ENCODE measurements at places on chromosomes 5 and 9.
A peak's percentile ranks its signal among the peaks of the same experiment; 100 is the strongest.

- no peak for DNase-seq
Observed at GRCh38 chr5:97576956-97577355, 393.9 kb upstream of the RIOK2 start.

DNA sequence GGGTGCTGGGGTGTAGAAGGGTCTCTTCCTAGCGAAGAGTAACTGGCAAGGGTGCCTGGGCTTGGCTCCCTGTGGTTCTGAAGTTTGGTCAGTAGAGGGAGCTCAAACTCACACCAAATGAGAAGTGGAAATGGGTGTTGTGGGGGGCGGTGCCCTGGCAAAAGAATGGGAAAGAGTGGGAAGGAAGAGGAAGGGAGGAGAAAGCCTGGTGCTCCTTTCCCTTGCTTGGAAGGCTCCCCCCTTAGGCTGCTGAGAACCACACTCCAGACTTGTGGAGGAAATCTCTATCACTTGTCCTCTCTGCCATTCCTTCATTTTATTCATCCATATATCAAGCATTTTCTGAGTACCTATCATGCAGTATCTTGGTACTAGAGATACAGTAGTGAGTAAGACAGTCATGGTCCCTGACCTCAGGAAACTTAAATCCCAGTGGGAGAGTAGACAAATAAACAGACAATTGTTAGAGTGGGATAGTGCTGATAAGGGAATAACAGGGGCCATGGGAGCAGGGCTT lies 13.0 kb downstream of the SLC4A9 start:
- peak; percentile 49 for DNase-seq

- DNase-seq: no peak
Observed at GRCh38 chr5:6494939-6495338, 46.3 kb downstream of the UBE2QL1 start.

GRCh38 chr5:126814721-126815404 lies 37.9 kb downstream of the LMNB1 start:
- no peak for DNase-seq

DNA sequence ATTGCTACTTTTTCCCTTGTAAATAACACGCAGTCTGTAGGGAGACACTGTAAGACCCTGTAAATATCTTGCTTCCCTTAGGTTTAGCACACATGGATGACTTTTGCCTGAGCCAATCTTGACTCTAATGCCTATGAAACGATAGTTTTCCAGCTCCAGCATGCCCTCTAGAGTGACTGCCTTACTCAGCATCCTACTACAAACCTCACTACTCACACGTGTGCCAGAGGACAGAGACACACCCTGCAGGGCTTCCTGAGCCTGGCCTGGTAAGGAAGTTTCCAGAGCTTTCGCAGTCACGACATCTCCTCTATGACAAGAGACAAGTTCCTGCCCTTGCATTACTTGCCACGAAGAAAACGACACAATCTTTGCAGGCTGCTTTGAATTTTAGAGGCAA lies 138.1 kb downstream of the ATPSCKMT start:
- DNase-seq: no peak

- no peak for DNase-seq
Observed at GRCh38 chr5:150618588-150619281, 21.7 kb upstream of the SYNPO start.

GRCh38 chr5:10695055-10695649 lies 65.9 kb downstream of the DAP start:
- DNase-seq: no peak

DNA sequence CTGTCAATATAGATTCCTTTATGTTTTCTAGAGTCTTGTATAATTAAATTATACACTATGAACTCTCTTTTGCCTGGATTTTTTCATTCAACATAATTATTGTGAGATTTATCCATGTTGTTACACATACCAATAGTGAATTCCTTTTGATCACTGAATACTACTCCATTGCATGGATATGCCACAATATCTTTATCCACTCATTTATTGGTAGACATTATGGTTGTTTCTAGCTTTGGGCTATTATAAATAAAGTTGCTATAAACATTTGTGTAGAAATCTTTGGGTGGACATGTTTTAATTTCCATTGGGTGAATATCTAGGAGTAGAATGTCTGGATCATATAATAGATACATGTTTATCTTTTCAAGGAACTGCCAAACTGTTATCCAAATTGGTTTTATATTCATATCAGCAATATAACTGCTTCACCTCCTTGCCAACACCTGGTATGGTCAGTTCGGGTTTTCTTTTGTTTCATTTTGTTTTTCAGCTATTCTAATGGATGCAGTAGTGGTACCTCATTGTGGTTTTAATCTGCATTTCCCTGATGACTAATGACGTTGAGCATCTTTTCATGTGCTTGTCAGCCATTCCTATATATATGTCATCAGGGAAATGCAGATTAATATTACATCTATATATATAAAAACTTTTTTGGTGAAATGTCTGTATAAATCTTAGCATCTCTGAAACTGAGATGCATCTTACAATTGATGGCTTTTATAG lies 32.1 kb upstream of the TCF7 start:
- no peak for DNase-seq

- DNase-seq: no peak
Observed at GRCh38 chr5:1300581-1301083, 5.8 kb upstream of the TERT start.

- no peak for DNase-seq
Observed at GRCh38 chr5:171162165-171162564, 146.9 kb upstream of the TLX3 start.
